PC-9 (cell line): ENCODE measurements at places on chromosomes 11 and 22.

DNA sequence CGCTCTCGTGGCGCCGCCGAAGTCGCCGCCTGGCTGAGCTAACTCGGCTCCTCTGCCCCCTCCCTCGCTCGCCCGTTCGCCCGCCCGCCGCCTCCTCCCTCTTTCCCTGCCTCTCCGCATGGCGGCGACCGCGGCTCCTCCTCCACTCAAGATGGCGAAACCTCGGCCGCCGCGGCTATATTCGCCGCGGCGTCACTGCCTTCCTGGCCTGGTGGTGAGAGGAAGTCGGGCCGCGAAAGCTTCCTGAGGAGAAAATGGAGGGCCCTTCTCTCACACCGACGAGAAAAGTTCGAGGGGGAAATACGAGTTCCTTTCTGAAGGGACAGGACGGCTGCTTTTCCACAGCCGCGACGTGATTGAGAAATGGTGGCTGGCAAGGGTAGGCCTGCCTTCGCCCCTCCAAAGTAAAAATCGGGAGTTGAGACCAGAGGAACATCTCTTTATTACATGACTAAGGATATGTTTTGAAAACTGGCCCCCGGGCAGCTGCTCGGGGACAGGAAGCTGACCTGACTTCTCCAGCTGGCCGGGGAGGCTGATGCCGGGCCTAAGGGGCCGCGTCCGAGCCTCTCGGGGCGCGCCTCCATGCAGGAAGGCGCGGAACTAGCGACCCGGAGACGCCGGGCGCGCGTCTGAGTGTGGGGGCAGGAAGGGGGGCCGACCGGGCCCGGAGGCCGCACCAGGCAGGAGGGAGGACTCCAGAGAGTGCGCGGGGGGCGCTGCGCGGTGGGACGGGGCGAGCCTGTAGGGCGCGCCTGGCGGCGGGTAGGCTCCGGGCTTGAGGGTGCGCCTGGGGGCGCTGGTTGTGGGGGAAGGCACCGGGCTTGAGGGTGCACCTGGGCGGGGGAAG lies at the start of gene DDX6:
Gene DDX6, minus strand, starts transcription at position 54 of the 850 bp plus-strand sequence. CDS start 4,913 bp downstream, outside the sequence.
- DNase-seq, result peak; percentile 85

DNA sequence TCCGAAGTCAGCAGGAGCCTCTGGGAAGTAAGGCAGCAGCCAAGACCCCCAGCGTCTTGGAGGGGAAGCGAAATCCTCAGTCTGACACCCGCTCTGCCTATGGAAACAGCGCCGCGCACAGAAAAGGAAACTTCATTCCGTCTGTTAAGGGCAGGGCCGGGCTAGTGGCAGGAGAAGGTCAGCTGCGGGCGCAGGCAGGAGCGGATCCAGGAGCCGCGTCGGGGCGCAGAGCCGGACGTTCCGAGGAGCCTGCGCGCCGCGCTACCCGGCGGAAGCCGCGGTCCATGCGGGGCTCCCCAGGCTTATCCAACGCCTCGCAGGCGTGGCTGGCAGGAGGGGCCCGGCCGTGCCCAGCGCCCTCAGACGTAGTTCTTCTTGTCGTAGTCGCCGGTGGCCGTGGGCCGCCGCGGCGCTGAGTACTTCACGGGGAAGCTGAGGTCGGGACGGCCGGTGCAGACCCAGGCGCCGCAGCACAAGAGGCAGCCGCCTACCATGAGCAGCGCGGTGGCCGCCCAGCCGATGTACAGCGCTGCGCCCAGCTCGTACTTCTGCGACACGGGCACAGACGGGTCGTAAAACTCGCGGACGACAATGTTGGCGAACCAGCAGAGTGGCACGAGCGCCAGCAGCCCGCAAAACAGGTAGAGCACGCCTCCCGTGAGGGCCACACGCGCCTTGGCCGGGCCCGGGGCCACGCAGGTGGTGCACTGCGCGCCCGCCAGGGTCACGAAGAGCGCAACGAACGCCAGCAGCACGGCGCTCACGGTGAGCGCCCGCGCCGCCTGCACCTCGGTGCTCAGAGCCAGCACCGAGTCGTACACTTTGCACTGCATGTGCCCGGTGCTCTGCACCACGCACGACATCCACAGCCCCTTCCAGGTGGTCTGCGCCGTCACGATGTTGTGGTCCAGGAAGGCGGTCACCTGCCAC lies 705 bp downstream of the CLDN5 start:
- no peak for DNase-seq

DNA sequence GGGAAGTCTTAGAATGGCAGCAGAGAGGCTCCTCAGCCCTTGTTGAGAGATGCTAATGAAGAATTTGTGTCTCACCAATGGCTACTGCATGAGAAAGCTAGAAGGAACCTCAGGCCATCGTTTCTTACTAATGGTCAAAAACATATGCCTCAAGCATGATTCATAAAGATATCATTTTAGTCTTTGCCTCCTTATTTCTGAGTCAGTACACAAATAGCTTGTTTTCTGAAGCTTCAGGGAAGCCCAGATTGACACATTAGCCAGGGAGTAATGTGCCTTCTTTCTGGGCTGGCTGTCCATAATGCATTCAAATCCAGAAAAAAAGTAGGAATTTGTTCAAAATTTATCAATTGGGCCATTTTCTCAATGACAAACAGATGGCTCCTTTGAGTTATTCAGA lies 169.4 kb upstream of the ZBED5 start:
- no peak for DNase-seq

DNA sequence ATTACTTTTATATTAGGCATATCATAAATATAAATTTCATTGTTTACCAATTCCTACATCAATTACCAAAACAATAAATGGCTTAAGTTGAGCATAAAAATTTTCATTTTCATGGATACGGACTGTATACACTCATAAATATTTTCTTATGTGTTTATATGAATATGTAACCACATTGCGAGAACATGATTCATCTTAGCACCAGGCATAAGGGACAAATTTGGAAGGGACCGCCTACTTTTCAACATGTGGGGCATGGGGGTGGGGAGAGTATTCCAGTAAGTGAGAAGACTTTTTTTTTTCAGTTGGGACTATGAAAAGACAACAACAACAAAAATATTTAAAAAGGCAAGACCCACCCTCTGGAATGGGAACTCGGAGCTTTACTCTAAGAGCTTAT lies 296.1 kb downstream of the RAB38 start:
- DNase-seq, result no peak

DNA sequence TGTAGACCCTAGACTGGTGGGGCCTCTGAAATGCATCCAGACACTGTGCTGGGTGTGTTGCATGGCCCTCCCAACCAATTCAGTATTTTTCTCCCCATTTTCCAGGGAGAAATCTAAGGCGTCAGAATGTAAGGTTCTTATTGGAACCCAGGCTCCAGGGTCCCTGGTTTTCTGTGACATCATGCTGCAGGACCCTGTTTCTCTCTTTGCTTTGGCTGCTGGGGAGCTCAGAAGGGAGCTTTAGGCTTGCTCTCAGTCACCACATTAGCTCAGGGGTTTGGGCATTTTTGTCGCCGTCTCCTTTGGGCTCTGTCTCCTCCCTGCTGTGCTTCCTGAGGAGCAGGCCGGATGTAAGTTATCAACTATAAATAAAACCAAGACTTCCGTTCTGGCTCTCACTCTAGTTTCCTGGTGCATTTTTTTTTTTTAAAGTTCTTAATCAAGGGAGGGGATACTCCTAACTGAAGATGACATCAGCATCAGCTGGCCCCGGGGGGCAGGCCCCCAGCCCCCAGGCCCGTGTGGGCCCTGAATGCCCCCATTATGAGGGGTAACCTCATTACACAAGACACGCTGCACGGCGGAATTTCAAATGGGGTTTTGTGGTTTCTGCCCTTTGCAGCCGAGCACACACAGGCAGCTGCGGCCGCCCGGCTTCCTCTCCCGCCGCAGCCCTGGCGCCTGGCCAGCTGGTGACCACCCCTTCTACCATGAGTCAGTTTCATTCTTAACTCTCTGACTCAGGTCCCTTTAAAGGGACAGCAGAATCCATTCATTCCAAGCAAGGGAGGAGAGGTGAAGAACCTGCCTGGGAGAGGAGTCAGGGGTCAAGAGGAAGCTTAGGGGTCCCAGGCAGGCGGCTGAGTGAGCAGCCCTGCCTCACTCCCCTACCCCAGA lies 3.2 kb downstream of the MYEOV start:
- DNase-seq, result peak; percentile 99

DNA sequence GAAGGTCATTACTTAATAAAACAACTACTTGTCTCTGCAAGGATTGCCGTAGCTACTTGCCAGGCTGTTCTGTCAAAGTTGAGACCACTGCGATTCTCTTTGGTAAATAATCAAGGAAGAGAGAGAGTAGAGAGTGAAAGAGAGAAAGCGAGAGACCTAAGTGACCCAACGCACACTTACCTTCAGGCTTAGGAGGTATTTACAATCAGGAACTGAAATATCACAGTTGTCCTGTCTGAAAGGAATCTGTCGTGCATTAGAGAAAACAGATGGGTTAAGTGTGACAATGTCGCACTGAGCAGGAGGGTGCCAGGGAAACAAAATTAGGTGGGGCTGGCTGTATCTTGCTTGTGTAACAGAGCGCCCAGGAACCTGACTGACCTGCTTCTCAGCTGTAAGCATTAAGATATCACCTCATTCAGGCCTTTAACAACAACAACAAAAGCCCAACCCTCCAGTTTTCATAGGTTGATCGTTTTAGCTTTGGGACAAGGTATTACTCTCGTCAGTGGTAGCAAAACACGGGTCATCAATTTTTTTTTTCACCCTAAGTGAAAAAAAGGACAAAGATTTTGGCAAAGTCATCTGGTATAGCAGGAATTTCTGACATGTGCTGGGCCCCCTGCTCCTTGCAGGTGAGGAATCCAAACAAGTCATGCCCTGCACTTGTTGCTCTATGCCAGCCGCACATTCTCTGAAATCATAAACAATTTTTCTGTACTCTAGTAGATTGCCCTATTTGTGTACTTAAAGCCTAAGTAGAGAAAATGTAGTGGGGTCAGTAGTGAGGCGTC lies at the start of gene MUC15:
Gene MUC15, minus strand, starts transcription at position 403 of the 794 bp plus-strand sequence. CDS start 5,169 bp downstream, outside the sequence.
- DNase-seq, result peak; percentile 51

- DNase-seq, result peak; percentile 26
These were observed 117.3 kb upstream of the TEAD1 start for GRCh38 chr11:12556788-12557384.

DNA sequence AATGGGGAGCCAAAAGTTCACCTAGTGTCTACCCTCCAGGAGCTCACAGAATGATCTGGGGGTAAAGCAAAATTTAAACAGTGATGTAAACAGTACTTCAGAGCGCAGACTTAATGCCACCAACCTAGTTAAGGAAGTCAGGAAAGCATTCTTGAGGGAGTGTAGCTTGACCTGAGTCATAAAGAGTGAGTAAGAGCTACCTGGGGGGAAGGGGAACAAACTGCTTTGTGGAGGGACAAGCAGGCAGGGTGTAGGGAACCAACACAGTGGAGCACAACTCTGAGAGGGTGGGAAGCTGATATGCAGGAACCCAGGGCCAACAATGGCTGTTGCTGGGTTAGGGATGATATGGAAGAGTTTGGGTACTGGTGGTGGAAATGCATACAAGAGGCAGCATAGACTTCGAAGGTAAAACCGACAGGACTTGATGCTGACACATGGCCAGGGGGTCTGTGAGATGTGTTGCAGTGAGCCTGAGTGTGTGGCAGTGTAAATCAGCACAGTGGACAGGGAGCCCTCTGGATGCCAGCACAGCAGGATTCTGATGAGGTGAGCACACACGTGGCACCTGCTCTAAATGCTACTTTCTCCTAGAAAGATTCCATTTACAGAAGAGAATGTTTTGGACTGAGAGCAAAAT lies 58.3 kb upstream of the CYP2D6 start:
- peak; percentile 67 for DNase-seq

DNA sequence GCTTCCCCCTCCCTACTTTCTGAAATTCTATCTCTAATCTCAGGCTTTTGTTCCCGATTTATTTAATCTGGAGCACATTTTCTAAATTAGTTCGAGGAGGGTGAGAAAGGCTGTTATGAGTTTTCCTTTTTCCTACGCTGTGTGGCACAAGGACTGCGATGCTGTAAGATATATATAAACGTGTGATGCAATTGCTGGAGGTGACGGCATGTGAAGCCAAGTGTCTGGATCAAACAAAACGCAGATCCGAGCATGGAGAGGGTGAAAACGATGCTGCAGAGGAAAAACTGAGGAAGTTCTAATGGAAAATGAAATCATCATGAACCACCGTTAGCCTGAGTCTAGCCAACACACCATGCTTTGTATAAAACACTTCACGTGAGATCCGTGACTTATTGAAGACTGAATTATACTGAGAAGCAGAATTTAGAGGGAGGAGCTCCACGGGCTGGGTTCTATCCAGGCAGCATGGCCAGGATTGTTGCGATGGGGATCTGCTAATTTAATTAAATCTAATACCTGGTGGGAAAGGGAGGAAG lies 4.4 kb downstream of the PKNOX2 start:
- no peak for DNase-seq

- DNase-seq, result no peak
These were observed 95.5 kb upstream of the TMEM45B start for GRCh38 chr11:129720156-129720555.

- DNase-seq, result peak; percentile 91
These were observed 591 bp downstream of the CAPRIN1 start for GRCh38 chr11:34052036-34052607.

DNA sequence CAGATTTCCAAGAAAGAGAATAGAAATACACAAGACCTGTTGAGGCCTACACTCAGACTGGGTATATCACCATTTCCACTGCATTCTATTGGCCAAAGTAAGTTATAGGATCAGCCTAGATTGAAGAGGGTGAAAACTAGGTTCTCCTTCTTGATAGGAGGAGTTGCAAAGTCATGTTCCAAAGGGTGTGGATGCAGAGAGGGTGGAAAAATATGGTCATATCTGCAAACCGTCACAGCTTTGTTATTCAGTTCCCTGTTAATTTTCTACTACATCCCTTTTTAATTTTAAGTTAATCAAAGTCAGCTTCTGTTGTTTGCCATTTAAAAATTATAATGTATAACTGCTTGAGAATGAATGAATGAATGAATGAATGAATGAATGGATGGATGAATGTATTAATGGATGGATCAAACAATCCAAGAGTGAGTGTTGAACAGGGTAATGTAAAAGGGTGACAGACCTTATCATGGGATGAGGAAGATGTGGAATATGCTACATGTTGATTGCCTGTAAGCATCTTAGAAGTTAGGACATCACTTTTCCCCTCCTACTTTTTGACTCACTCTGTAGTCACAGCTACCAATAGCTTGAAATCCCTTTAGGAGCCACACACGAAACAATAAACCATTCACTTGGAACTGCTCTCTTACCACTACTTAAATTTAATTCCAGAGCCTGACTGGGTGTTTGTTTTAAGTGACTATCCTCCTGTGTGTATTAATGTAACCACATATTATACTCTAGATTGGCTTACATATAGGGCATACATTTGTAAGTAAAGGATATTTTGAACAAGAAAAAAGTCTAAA lies 121.5 kb downstream of the CCDC34 start:
- DNase-seq, result no peak

DNA sequence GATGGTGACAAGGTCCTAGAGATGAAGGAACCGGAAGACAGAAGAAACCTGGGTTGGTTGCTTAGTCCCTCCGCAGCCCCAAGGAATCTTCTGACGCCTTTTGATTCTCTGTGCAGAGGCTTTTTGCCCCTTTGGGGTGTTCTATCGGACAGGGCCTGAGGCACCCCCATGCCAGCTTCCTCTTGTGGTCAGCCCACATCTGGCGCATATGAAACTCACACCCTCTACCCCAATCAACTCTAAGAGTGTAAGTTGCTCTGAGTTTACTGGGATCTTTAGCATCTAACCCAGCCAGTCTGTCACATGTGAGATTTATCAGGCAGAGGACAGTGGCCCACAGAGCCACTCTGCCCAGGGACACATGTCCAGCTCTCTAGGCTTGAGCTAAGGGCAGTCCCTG lies 17.4 kb downstream of the RASD2 start:
- no peak for DNase-seq
